NCI-H2081 treated with DMSO at 0.1 percent for 48 hours (cell line): ENCODE measurements at places on chromosomes 11 and 22.

GRCh38 chr22:24200619-24201212, 19.4 kb downstream of the SUSD2 start:
- no peak for DNase-seq

- no peak for DNase-seq
These were observed 13.2 kb upstream of the MPZL2 start for GRCh38 chr11:118277312-118277711.

DNA sequence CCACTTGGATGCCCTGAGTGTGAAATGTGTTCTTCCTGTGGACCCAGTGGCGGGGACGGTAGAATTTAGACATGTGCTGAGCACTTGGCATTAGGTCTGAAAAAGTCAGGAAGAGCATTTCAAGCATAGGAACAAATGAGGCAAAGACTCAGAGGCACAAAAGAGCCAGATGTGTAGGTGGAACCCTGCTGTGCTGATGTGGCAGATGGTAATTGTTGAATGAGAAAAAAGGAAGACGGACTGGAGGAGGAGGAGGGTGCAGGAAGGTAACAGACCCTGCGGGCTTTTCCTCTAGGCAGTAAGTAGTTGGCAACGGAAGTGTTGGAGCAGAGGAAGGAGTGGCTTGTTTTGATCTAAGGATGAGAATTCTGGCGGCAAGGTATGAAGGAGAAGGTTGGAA, 985.8 kb downstream of the TBC1D22A start:
- DNase-seq: no peak

DNA sequence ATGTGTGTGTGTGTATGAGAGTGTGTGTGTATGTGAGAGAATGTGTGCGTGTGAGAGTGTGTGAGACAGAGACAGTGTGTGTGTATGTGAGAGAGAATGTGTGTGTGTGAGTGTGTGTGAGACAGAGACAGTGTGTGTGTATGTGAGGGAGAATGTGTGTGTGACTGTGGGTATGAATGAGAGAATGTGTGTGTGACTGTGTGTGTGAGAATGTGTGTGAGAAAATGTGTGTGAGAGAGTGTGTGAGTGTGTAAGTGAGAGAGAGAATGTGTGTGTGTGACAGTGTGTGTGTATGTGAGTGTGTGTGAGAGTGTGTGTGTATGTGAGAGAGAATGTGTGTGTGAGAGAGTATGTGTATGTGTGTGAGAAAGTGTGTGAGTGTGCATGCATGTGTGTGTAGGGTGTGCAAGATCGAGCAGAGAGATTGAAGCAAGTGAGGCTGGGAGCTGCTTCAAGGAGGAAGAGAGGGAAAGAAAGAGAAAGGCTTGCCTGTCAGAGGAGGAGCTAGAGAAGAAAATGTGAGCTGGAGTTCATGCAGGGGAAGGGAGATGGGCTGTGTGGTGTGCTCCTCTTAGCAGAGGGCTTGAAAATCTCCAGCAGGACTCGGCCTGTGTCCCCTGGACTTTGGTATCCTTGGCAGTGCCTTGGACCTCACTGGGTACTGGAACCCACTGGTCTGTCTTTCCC, 27.7 kb upstream of the TP53I11 start:
- DNase-seq: no peak

GRCh38 chr22:31871480-31871879, 72.9 kb upstream of the YWHAH start:
- DNase-seq: no peak

- no peak for DNase-seq
These were observed 19.4 kb upstream of the APLP2 start for GRCh38 chr11:130050257-130050656.

DNA sequence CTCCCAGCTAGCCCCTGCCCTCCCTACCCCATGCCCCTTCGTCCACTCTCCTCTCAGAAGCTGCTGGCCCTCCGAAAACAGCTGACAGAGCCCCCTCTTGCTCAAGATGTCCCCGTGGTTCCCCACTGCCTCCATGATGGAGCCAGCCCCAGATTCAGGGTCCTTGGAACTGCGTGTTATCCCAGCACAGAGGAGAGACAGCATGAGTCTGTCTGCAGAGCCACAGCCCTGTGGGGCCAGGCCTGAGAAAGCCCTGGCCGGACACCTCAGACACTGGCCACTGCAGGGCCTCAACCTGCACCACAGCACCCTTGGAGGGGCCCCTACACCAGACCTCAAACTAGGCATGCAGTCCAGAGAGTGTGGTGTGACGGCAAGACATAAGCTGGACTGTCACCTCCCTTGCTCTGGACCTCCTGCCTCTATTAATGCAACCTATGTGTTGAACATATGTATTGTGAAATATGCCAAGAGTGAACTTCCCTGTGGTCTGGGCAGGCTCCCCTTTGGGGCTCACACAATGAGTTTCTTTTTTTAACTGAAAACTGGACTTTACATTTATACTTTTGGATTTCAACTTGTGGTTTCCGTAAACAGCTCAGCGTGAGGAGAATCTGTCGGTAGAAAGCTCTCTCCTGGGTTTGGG, 9.6 kb downstream of the PNPLA5 start:
- DNase-seq: no peak

DNA sequence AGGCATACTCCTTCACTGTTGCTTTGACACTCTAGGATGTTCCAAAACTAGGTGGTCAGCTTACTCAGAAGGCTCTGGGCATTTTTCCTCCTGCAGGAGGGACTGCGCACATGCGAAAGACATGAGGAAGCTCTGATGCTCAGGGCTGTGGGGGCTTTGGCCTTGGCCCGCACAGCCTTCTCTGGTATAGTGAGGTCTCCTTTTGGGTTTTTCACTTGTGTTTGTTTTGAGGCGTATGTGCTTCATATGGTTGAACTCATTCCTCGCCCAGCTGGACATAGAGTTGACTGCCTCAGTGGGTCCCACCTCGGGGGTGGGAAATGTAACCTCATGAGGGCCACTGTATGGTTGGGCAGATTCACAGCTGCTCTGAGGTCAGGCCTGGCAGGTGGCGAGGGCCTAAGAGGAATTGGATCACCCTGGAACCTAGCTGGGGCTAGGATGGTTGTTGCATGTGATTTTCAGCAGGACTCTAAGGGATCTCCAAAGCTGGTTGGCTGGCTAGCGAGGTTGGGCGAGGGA, 63.7 kb downstream of the PTPRJ start:
- DNase-seq: no peak

- DNase-seq: no peak
These were observed 39.9 kb upstream of the GRAMD1B start for GRCh38 chr11:123390146-123390545.

DNA sequence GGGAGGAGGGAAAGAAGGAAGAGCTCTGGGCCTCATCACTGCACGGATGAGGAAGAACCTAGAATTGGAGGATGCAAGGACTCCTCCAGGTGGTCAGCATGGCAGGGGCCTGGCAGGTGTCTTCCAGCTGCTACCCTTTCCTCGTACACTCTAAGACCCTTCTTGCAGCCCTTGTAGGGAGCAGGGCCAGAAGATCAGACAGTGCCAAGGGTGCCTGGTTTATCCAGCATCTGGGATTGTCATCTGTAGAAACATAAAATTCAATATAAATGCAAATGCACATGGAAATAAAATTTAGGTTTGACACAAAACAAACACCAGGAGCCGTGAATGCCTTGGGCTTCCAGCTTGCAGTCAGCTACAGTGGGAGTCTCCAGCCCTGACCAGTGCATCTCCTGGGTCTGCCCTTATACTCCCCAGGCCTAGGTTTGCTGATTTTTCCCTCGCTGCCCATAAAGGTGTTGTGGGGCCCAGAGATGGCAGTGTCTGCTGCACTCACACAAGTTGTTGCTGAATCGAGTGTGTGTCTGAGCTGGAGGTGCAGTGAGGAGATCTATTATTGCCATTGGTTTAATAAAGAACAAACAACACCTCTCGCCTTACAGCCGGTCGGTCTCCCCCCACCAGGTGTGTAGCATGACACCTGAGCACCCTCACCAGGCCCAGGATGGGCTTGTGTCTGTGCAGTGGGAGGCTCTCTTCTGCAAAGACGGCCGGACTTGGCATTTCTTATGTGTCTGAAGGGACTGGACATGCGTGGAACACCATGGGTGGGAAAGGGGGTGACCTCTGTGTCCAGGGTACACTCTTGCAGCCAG, 87.1 kb downstream of the BCR start:
- DNase-seq: no peak

GRCh38 chr11:116851626-116852025, 14.2 kb upstream of the APOA1 start:
- no peak for DNase-seq

DNA sequence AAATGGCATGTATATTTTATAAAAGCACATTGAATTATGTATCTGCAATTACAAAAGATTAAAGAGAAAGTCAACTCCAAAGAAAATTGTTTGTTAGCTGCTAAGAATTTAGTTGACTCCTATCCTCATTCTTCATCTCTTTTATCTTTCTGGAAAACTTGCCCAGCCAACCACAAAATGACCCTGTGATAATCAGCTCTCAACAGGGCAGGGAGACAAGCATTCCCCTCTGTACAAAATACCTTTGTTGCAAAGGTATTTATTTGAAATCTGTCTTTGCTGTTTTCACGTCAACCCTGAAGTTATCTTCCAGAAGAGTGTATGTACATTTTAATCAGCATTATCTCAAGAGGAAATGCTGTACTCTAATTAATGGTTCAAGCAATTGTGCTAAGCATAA, 191.1 kb upstream of the DDI1 start:
- DNase-seq: no peak

GRCh38 chr11:118319337-118319707, 14.8 kb downstream of the CD3E start:
- DNase-seq: no peak
